ENCODE measurements at places on chromosomes 3 and 15. TPM values are rescaled to one million over a fixed set of nuclear protein-coding genes. Genes with fewer than 3 reads are reported as not detected.

DNA sequence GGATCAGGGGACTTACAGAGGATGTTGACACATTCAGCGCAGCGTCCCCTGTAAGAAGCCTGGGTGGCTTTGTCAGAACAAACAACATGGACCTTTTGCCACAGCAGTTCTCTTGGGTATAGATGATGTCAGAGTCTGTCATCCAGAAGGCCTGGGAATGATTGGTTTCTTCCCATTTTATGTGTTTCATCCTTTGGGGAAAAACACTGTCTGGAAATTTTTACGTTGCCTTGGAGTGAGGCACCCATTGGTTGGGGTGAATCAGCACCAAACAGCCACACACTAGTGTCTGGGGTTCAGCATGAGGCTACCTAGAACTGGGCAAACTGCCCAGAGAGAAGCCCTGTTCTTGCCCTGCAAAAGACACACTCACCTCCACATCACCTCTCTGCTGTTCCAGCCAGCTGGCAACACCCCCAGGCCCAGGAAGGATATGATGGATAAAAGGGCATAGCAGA lies 123.0 kb downstream of the FAM43A start:
- no peak for DNase-seq

DNA sequence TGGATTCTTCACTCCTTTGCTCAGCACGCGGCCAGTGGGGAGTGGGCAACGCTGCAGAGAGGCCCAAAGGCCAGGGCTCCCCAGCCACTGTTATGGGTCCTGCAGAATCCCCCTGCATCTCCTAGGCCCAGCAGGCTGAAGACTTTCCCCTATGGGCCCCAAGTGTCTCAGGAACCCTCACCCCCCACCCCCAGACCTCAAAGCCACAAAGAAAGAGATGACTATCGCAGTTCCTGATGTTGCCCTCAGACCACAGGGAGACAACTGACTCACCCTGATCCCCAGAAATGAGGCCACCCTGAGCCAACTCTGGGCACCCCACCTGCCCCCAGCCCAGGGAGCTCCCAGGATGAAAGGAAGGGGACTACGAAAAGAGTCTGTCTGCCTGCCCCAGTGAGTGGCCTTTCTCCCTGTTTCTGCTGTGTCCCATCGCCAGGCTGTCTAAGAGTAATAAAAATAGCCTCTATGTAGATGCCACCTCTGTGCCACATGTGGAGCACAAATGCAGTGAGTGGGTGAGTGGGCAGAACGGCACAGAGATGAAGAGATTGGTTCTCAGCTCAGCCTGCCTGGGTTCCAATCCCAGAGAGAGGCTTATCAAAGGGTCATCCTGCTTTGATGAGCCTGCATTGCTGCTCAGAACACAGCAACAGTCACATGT lies 283.0 kb downstream of the UACA start:
- no peak for DNase-seq

- DNase-seq = peak; percentile 29
Measured at GRCh38 chr3:135503760-135504686, 461.5 kb upstream of the PPP2R3A start.

- DNase-seq = no peak
Measured at GRCh38 chr3:52857864-52858263, 23.0 kb upstream of the MUSTN1 start.

GRCh38 chr3:171644681-171645080 lies 165.6 kb downstream of the PLD1 start:
- no peak for DNase-seq

GRCh38 chr3:126525091-126525852 lies 1.3 kb downstream of the CHST13 start:
- no peak for DNase-seq

DNA sequence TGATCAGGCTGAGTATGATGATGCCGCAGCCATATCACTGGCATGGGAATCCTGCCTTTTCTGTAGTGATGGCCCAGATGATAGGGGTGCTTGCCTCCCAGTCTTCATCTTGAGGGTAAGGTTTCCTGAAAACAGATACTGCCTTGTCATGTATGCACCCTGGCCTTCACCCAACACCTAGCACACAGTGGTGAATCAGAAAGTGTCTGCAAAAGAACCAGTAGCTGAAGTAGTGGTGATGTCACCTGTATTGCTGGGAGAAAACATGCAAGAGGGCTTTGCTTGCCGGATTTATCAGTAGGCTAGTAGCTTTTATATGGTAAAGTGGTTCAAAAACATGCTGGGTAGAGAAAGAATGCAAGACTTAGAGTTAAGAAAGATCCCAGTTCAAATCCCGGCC lies 419.8 kb upstream of the WNT5A start:
- no peak for DNase-seq

GRCh38 chr3:104438706-104439105 lies 928.0 kb upstream of the ALCAM start:
- no peak for DNase-seq

DNA sequence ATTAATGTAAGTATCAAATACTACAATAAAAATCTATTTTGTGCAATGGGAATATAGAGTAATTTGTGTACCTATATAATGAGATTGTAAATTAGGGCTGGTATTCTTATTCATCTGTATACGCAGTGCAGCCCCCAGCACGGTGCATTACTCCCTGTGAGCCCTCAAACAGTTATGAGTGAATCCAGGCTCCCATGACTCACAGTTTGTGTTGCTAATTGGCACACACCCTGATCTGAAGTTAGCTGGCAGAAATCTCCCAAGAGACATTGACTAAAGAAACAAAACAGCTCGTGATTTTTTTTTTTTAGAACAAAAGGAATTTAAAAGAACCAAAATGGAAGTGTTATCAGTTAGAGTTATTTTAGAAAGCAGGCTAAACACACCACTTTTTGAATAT lies 15.7 kb downstream of the GK5 start:
- DNase-seq = peak; percentile 78

GRCh38 chr3:134147411-134147810 lies 103.2 kb downstream of the RYK start:
- no peak for DNase-seq

DNA sequence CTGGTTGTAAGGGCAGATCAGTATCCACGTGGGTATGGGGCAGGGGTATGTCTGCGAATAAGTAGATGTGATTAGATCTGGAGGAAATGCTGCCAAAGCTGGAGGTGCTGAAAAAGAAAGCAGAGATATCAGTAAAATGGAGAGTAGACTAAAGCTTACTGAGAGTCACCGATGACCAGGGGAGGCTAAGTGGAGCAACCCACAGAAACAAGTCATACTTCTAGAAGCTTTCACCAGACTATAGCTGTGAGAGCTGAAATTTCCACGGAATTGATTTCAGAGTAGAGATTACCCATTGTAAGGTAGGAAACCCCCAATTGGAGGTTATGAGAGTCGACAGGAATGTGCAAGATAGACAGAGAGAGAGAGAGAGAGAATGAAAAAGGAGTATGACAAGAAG lies 27.5 kb downstream of the ONECUT1 start:
- DNase-seq = no peak

Gene DUOXA2
- polyA plus RNA-seq = not detected

Gene DNAH12
- polyA plus RNA-seq = 0.29 TPM

Gene CHRNA3
- polyA plus RNA-seq = 0.27 TPM

Gene GPR160
- 2.8 TPM for polyA plus RNA-seq
